NCI-H748 treated with DMSO at 0.1 percent for 48 hours (cell line): ENCODE measurements at places on chromosomes 11 and 22.

GRCh38 chr11:65879617-65880016 is at the start of gene CTSW:
Gene CTSW, plus strand, starts transcription at chr11:65879837. Its CDS starts 18 bp downstream, at chr11:65879855.
- no peak for DNase-seq

GRCh38 chr22:24418786-24419474 is 8.5 kb upstream of the ADORA2A start:
- DNase-seq, result no peak

- DNase-seq, result no peak
Observed at GRCh38 chr11:27233654-27234042, 129.4 kb downstream of the CCDC34 start.

DNA sequence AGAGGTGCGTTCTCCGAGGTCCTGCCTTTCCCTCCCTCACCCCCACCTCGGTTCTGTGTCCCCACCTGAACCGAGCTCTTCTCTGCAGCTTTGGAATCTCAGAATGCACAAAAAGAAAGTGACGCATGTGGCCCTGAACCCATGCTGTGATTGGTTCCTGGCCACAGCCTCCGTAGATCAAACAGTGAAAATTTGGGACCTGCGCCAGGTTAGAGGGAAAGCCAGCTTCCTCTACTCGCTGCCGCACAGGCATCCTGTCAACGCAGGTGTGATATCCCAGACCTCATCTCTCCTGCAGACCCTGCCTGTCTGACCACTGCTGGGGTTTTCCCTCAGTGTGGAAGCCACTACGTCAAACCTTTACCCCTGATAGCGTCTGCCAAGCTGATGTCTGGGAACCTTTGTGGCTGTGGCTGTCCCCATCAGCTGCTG is 13.9 kb downstream of the ACP2 start:
- no peak for DNase-seq

GRCh38 chr11:115321605-115322289 is 182.5 kb downstream of the CADM1 start:
- no peak for DNase-seq

DNA sequence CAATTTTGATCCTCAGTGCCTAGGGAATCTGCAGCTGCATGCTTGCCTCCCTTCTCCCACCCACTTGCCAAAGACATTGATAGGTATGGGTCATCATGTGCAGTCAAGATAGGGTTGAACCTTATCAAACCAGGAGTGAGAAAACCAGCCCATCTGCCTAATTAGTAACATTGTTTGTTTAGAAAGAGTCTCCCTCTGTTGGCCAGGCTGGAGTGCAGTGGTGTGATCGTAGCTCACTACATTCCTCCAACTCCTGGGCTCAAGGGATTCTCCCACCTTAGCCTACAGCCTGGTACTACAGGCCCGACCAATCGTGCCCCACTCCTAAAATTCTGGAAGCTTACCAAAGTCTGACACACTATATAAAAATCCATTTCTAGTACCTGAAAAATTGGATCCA is 4.6 kb downstream of the C11orf71 start:
- DNase-seq, result no peak

GRCh38 chr11:134027671-134028070 is 41.2 kb upstream of the JAM3 start:
- no peak for DNase-seq

DNA sequence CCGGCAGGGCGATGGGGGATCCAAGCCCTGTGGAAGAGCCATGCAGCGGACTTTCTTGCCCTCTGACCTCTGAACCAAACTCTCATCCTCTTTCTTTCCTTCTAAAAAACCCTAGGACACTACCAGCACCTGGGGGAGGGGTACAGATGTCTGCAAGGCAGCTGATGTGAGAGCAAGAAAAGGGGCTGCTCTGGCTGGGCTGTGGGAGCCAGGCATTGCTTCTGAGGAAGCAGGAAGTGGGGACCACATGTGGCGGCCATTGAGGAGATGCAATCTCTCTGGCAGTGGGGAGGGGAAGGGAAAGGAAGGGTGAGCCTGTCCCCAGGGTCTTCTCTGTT is 36.0 kb downstream of the FAM83F start:
- DNase-seq, result no peak

DNA sequence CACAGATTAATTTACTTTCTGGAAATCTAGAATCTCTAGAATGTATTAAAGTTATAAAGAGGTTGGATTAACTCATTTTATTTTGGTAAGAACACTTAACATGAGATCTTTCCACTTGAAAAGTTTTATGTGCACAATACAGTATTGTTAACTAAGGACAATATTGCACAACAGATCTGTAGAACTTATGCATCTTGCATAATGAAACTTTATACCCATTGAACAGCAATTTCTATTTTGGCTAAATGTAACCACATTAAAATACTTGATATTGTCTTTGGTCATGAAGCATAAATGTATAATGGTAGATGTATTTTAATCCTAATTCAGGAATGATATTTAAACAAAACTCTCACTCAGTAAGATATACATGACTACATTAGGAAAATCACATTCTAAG is 203.8 kb downstream of the SNX19 start:
- no peak for DNase-seq

DNA sequence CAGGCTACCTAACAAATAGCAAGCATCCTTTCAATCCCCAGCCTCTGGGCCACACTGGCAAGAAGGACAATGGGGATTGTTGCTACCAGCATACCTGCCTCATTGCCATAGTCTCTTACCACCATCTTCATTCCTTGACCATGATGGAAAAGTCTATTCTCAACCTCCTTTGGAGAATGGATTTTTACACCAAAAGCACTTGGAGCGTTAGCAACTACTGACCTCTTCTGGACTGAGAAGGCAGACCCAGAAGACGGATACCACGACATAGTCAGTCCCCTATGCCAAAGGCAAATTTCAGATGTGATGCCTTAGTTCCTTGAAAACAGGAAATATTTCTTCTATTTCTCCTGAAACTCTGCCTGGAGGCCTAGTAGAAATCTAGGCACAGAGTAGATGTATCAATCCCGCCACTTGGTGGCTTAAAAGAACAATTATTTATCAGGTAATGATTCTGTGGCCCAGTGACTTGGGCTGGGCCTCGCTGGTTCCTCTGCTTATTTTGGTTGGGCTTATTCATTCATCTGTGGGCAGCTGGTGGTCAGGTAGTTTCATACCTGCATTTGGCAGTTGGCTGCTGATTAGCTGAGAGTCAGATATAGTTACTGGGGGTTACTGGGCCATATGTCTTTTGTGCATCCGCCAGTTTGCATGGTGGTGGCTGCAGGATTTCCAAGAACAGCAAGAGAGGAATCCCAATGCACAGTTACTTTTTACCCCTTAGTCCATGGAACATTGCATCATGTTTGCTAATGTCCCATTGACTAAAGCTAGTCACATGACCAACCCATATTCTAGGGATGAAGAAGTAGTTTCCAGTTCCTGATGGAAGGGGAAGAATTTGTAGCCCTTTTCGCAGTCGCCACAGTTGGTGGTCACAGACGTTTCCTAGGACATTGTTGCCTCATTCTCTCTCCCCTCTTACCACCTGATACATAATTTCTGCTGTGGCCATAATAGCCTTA is 75.2 kb downstream of the DHCR7 start:
- no peak for DNase-seq

DNA sequence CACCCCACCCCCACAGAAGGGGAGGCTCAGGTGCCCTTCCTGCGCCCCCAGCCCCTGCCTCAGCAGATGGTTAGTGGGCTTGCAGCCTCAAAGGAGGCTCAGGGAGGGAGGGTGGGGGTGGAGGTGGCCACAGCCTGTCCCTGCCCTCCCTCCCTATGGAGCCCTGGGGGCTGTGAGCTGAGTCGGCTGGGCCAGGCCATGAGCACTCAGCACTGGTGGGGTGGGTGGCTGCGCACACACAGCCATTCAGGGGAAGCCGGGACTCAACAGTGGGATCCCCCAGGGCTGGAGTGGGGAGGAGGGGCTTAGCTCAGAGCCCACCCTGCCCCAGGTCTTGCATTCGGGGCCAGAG is 50.2 kb downstream of the FLRT1 start:
- DNase-seq, result no peak

DNA sequence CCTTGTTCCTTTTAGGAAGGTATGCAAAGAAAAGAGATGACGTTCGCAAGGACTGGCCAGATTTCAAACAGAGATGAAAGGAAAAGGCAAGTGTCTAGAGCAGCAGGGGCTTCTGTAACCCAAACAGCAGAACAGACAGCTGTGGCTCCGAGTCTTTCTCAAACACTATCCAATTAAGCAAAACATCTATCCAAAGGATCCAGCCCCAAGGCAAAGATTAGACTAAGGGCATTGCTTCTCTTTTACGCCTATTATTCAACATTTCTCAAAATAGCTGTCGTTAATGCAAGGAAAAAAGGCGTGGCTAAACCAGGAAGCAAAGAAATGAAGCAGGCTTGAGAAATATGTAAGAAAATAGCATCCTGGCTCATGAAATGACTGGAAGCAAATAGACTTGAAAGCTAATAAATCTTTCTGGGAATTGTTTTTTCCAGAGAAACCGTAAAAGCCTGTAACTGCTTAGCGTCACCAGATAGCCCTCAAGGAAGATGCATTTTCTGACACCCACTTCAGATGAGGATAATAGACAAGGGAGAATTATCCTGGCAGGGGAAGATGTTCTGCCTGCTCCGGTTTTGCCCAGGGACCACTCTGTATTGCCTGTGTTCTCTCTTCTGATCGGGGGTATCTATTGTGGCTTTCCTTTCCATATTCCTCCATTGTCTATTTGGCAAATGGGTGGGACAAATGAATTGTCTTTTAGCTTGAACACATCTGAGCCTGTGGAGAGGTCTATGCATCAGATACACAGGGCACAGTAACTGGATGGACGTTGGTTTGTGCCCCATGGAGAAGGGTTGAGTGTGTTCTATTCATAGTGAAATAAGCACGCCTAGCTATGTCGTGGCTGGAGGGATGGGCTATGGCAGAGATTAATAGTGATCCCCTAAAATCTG is 20.2 kb downstream of the C11orf96 start:
- DNase-seq, result no peak

- DNase-seq, result no peak
Observed at GRCh38 chr11:116651737-116652237, 121.0 kb downstream of the BUD13 start.

- DNase-seq, result no peak
Observed at GRCh38 chr11:87917111-87917510, 258.1 kb downstream of the RAB38 start.

DNA sequence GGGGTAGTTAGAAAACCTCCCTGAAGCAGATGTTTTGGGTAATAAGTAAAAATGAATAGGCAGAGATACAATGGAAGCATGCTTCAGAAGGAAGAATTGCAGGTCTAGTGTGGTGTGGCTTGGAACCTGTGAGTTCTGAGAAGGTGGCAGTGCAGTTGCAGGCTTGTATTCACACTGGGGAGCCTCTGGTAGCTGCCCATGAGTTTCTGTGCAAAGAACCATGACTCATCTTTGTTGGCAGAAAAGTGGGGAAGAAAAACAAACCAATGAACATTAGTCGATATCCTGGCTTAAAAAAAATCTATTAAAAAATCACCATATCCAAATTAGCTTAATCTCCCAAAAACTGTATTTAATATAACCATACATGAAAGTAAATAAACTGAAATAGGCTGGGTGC is 232.6 kb downstream of the FAT3 start:
- DNase-seq, result no peak

GRCh38 chr11:59523541-59523940 is 12.2 kb downstream of the OR4D9 start:
- DNase-seq, result no peak

- DNase-seq, result no peak
Observed at GRCh38 chr22:30212363-30212995, 34.1 kb downstream of the LIF start.
